Colonic mucosa (tissue), 4 donors: ENCODE measurements at places on chromosomes 2 and 18. TPM values are rescaled to one million over a fixed set of nuclear protein-coding genes. Genes with fewer than 3 reads are reported as not detected.
A peak's percentile ranks its signal among the peaks of the same experiment; 100 is the strongest.

Gene PTGR3
- total RNA-seq, result 43.4 TPM

Gene COL4A3
- total RNA-seq, result 0.42 TPM

Gene UGT1A9
- total RNA-seq, result 2.0 TPM

- H3K4me3 ChIP-seq, result no peak overlapping the region
- DNase-seq, result no peak
- no peaks in the 10 kb centered on the region for H3K27me3 ChIP-seq
- H3K36me3 ChIP-seq, result no peaks in the 10 kb centered on the region
- no peak overlapping the region for H3K27ac ChIP-seq
- H3K4me1 ChIP-seq, result no peaks in the 10 kb centered on the region
These were observed 220.7 kb upstream of the NETO1 start for GRCh38 chr18:73088445-73088844.

- no peak overlapping the region for H3K27ac ChIP-seq
- DNase-seq, result no peak
- H3K4me3 ChIP-seq, result no peak overlapping the region
- H3K4me1 ChIP-seq, result no peaks in the 10 kb centered on the region
- H3K27me3 ChIP-seq, result no peaks in the 10 kb centered on the region
These were observed 284.0 kb upstream of the MC4R start for GRCh38 chr18:60656553-60656952.

- H3K4me1 ChIP-seq, result no peaks in the 10 kb centered on the region
- DNase-seq, result no peak
- no peak overlapping the region for H3K4me3 ChIP-seq
- no peaks in the 10 kb centered on the region for H3K36me3 ChIP-seq
- H3K27me3 ChIP-seq, result no peaks in the 10 kb centered on the region
These were observed 50.8 kb upstream of the NFE2L2 start for GRCh38 chr2:177315364-177315763.

DNA sequence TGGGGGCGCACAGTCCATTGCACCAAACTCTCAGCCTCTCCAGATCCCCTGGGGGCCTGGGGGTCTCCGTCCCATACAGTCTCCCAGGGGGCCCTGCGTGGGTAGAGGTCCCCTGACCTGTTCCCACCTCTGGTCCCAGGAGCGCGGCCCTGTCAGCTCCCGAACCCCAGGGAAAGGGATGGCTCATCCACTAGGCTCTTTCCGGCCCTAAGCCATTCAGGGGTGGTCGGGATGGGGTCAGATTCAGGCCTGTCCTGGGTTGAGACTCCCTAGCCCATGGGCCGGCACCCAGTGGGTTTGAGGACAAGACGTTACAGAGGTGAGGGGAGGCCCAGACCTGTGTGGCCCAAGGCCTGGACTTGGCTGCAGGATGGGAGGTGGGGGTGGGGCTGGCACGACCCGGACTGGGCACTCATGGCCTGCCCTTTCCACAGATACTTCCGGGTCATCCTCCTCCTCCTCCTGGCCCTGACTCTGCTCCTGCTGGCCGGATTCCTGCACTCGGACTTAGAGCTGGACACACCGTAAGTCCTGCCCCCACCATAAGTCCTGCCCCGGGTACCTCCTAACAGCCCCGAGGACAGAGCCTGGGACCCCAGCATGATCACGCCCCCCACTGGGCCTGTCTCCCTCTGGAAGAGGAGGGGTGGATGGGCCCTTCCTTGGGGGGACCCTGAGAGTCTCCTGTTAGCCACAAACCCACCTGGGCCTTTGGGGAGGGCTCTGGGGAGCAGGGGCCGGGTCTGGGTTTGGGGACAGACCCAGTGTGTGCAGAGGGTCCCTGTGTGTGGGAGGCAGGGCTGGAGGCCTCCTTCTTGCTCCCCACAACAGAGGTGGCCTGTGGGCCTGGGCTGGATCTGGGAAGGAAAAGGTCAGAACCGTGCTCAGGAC is 10.1 kb upstream of the NEU4 start:
- peak; percentile 19 for DNase-seq
- peaks cover 8% of the 10 kb centered on the region for H3K4me1 ChIP-seq
- H3K4me3 ChIP-seq, result peak overlapping the region; percentile 10
- no peaks in the 10 kb centered on the region for H3K36me3 ChIP-seq
- no peaks in the 10 kb centered on the region for H3K27me3 ChIP-seq
- H3K27ac ChIP-seq, result no peak overlapping the region
